ENCODE measurements at places on chromosomes 6 and 20. TPM values are rescaled to one million over a fixed set of nuclear protein-coding genes. Genes with fewer than 3 reads are reported as not detected.

ALDH8A1 gene
- total RNA-seq = 0.09 TPM

SLC22A16 gene
- total RNA-seq = not detected

C20orf202 gene
- not detected for total RNA-seq

TCF21 gene
- 36.7 TPM for total RNA-seq

SLC22A1 gene
- total RNA-seq = 1.1 TPM

CFB gene
- 56.8 TPM for total RNA-seq

AKIRIN2 gene
- 15.1 TPM for total RNA-seq

POM121L2 gene
- total RNA-seq = not detected

SGK2 gene
- total RNA-seq = not detected

OPRL1 gene
- total RNA-seq = 2.2 TPM

CDH26 gene
- 0.34 TPM for total RNA-seq

GRM1 gene
- total RNA-seq = 0.17 TPM

HRH3 gene
- total RNA-seq = not detected

ERGIC3 gene
- 670 TPM for total RNA-seq

MOG gene
- total RNA-seq = not detected

Measured in bronchial smooth muscle cell (primary cell).